ENCODE measurements at places on chromosomes 6 and 20.

DNA sequence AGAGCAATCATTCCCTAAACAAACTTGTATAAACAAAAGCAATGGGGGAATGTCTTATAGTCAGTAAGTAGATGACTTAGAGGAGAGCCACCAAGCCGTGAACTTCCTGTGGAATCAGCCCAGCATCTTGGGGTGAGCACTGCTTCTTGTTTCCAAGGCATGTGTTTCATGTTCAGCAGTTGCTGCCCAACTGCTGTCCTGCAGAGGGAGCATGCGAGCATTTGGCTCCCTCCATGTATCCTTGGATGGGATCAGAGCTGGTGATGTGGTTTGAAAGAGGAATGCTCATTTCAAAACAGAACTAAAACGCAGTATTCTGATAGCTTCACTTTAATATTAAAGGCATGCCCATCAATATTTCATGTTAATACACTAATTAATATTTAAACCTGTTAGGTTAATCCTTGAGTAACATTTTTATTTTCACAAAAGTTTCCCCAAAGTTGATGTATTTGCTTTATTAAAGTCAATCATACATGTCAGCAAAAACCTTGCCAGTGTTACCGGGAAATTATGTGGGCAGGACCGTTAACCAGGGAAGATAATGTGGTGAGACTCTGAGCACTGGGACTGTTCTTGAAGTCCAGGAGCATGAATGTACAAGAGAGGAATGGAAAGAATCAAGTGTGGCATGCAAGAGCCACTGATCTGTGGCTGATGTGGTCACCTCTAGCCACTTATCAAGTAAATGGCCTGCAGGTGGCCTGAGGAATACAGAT lies 172.1 kb upstream of the GGTLC1 start:
- DNase-seq, result no peak

GRCh38 chr6:17392978-17393891 lies at the start of gene CAP2:
TSS of gene CAP2 (plus strand) at chr6:17393595. CDS start at chr6:17421556, 27,961 bp downstream.
- no peak for DNase-seq

DNA sequence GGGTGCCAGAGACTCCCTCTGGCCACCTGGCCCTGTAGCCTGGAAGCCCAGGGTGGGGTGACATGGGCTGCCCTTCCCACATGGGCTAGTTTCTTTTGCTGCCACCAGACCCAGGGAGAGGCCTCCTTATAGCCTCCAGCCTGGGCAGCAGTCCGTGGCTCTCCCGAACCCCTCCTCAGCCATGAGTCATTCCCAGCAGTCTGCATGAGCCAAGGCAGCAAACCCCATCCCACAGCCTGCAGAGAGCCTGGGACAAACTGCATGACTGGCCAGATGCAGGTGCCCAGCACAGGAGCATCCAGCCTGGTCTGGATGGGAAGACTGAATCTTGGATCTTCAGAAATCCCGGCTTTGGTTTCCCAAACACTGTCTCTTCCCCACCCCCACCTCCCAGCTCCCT lies 75.7 kb downstream of the MRPL14 start:
- DNase-seq, result no peak

GRCh38 chr6:5149891-5150290 lies 64.8 kb downstream of the PPP1R3G start:
- no peak for DNase-seq

DNA sequence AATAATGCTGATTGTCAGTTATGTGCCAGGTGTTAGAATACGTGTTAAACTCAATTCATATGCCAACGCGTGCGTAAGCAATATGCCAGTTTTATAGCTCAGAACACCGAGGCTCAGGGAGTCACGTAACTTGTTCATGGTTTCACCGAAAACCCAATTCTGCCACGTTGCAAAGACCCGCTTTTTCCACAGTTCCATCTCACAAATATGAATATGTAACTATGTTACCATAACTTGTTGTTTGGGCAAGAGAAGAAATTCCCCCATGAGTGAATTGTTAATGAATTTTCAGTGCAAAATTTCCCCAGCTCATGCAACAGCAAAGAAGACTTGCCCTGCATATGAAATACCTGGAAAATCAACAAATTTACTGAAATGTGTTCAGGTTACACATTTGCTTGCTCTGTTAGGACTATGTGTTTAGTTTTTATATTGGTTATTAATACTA lies 30.1 kb downstream of the SF3B5 start:
- DNase-seq, result no peak

DNA sequence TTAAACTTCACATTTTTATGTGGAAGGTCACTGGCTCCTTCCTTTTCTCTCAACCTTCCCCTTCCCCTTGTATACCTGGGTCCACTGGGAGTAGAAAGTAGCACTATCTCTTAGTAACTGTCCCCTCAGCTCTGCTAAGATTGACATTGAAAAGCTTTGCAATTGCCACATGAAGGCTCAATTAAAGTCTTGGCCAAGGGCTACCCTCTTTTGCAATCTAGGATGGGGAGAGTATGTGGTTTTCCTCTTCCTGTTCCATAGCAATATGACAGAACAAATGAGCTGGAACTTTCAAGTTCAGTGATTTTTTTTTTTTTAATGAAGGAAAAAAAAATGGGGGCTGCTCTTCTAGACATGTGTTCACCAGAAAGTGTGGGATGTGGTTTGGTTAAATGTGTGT lies 37.1 kb downstream of the PROKR2 start:
- no peak for DNase-seq

All from thymus (tissue), 14 donors.